PC-9 (cell line): ENCODE measurements at places on chromosomes 2 and 18. TPM values are rescaled to one million over a fixed set of nuclear protein-coding genes. Genes with fewer than 3 reads are reported as not detected.

Gene ABCG5
- total RNA-seq, result not detected in 2 replicates

Gene ITGA4
- total RNA-seq, result 0.15 and 0.35 TPM in 2 replicates

Gene HRH4
- total RNA-seq, result 0.18 TPM in 1 of 2 replicates, not detected in the other

Gene RNF152
- total RNA-seq, result 0.20 TPM in 1 of 2 replicates, not detected in the other

Gene HAAO
- 0.73 TPM in 1 of 2 replicates, not detected in the other for total RNA-seq

Gene PASK
- 70.4 and 77.5 TPM in 2 replicates for total RNA-seq

Gene CTLA4
- total RNA-seq, result not detected in 2 replicates

Gene CHRND
- not detected in 2 replicates for total RNA-seq

Gene PID1
- not detected in 2 replicates for total RNA-seq

Gene DES
- 0.60 TPM in 1 of 2 replicates, not detected in the other for total RNA-seq
